NCI-H2081 treated with DMSO at 0.1 percent for 48 hours (cell line): ENCODE measurements at places on chromosomes 2 and 18.
A peak's percentile ranks its signal among the peaks of the same experiment; 100 is the strongest.

DNA sequence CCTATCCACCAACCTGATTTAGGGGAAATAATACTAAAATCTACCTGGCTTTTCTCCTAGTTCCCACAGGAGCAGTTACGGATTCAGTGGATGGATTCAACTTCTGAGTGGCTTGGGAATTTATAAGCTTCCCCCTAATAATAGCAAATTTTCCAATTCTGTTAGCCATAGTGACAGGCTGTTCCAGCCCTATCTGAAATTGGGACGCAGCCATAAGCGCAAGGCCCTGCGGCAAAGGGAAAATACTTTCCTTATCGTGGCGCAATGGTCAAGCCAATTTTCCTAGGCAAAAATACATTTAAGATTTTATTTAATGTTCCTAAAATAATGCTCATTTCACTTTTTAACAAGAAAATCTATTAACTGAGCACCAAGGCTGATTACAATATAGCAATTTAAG lies 49.7 kb downstream of the CDH2 start:
- no peak for DNase-seq

GRCh38 chr2:208266936-208267335 lies 881 bp downstream of the PIKFYVE start:
- no peak for DNase-seq

- no peak for DNase-seq
These were observed 85.2 kb upstream of the POU3F3 start for GRCh38 chr2:104768694-104769093.

DNA sequence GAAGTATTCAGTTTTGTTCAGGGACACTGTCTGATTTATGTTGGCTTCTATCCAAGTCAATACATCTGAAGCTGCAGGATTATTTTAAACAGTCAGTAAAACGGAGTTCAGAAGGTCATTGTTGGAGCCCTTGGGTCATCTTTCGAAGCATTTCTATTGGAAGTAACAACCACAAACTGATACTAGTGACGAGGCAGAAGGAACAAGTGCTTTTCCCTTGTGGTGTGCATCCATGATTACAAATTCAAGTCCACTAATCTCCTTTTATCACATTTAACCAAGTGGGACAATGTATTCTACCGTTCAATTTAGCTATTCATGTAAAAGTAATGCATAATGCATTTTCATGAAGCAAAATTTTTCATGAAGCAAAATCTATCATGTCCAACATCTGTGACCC lies 76.9 kb downstream of the CD226 start:
- no peak for DNase-seq

GRCh38 chr2:84173041-84173440 lies 286.0 kb downstream of the SUCLG1 start:
- no peak for DNase-seq

GRCh38 chr2:85437488-85438200 lies 19.1 kb downstream of the SH2D6 start:
- DNase-seq: peak; percentile 33

DNA sequence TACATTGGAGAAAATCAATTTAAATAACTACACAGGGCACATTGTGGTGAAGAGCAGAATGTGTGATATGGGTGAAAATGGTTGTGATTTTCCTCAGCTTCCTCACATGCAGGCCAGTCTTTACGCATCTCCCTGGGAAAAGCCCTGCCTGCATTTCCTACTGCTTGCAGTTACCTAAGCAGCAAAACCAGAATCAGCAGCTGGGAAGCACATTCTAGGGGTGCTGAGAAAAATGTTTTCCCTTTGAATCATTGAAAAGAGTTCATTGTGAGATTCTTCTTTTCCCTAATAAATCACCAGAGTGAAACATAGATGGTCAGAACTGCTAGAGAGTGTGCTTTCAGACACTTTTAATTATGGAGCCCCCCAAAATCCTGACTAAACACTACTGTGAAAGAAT lies 656.0 kb downstream of the TDRD15 start:
- DNase-seq: no peak

DNA sequence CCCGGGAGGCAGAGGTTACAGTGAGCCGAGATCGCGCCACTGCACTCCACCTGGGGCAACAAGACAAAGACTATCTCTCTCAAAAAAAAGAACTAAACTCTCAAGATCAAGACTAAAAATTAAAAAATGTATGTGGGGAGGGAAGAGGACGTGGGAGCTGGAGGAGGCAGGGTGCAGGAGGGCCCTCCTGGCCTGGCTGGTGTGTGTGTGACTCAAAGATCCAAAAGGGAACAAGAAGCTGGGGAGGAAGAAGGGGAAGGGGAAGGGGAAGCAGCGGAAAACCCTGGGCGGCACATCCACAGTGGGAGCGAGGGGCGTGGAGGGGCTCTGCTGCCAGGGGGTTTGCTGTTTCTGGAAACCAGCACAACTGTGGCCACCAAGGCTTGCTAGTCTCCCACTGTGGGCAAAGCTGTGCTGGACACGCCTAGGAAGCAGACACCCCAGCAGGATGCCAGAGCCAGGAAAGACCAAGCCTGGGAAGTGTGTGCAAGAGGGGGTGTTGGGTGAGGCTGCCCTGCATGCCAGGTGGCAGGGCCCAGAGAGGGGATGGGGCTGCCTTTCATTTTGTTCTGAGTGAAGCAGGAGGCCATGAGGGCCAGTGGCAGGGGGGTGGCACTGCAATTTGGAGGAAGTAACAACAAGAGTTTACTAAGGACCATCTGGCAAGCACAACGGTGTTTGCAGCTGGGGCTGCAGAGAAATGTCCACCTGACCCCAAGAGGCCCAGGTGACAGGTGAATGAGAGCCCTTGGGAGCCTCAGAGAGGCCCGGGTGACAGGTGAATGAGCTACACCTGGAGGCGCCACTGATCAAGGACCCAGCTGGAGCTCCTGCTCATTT lies 44.5 kb downstream of the ANO7 start:
- DNase-seq: no peak

DNA sequence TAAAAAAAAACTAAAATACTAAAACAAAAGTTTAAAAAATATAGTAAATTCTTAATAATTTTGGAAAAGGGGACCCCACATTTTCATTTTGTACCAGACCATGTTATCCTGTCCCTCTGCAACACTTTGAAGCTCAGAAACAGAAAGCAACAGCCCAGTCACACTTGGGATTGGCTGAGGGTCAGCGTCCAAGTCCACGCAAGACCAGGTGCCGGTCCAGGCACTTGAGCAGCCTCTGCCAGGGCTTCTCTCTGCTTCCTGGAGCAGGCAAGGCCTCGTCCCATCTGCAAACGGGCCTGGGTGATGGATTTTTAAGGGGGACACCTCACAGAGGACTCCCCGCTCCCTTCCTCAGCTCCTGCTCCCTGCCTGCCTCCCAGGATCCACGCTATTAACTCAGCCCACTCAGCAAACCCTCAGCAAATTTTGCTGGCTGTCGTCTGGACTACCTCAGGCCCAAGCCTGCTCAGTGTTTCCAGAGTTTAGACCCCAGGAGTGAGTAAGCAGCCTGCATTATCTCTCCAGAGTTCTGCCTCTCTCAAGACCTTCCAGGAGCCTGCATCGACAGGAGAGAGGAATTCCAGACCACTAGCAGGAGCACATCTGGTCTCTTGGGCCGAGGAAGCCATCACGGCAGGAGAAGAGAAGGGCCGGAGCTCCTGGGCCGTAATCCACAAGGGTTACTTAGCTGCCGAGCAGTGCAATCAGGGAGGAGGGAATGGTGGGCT lies 88.7 kb upstream of the STPG4 start:
- no peak for DNase-seq

DNA sequence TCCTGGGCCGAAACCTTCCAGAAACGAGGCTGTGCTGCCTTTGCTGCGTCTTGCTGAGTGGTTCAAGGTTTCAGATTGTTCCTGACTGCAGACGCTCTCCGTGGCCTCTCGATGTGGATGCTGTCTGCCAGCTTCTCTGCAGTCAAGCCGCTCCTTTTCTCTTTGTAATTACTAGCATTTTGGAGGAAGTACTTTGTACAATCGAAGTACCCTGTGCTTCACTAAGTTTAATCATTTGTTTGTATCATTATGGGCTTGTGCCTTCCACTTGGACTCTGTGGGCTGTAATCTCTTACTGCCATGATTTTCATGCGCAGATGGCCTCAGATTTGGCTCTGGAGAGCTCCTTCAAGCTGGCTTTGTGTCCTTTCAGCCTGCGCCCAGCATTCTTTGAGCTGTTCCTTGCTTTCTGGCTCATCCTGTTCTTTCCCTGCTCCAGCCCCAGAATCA lies 49.3 kb downstream of the TRAF3IP1 start:
- no peak for DNase-seq

GRCh38 chr18:31606265-31606664 lies 14.6 kb downstream of the TTR start:
- DNase-seq: no peak

DNA sequence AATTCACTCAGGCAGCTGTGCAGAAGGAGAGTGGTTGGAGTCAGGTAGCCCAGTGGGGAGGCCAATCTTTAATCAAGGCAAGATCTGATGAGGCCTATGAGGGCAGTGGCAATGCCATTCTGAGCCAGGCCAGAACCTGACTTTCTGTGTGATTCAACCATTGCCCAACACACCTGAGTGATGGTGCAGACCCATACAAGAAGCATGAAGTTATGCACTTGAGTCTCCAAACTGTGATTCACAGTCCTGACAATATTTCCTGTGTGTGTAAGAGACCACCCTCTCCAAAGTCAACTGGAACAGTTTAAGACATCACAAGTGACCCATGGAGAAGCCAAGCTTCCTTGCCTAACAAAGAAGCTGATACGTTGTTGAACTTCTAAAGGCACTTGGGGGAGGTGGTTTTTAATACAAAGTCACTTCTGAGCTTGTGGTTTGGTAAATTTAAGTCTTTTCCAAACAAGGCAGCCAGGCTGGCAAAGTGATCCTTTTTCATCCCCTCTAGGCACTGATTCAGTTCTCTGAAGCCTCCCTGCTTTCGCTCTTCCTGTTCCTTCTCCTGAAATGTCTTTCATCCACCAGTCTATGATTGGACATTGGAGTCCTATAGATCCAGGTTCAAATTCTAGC lies 49.0 kb downstream of the VSNL1 start:
- no peak for DNase-seq

DNA sequence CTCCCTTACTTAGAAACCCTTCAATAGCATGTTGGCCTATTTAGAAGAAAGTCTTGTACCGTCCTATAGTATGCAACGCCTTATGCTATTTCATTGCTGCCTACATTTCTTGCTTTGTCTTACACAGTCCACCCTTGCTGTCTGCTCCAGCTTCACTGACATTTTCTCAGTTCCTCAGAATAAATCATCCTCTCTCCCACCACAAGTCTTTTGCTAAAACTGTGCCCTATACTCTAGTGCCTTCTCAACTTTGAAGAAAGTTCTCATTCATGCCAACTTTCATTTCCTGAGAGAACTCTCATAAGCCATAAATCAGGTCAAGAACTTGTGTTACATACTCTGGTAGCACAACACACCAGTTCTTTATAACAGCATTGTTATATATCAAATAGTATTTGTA lies 54.3 kb upstream of the COL3A1 start:
- DNase-seq: no peak

DNA sequence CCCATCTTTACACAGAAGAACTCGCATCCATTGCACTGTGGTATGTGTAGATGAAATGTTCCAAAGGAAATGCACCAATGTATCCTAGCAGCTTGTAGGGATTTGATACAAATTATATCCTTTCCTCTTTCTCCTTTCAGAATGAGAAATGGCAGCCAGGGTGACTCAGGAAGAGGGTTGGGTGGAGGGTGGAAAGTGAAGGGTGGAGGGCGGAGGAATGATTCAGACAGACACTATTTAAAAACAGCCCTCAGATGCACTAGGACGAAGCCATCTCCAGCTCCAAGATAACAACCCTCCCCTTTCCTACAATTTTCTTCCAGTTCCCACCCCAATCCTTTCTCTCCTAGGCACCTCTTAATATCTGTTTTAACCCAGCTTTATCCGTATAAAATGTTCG lies 96.2 kb upstream of the STK39 start:
- no peak for DNase-seq

GRCh38 chr2:173860082-173860481 lies 105.1 kb downstream of the SP3 start:
- DNase-seq: no peak

GRCh38 chr2:34806396-34806795 lies 1207.3 kb upstream of the FAM98A start:
- DNase-seq: no peak

DNA sequence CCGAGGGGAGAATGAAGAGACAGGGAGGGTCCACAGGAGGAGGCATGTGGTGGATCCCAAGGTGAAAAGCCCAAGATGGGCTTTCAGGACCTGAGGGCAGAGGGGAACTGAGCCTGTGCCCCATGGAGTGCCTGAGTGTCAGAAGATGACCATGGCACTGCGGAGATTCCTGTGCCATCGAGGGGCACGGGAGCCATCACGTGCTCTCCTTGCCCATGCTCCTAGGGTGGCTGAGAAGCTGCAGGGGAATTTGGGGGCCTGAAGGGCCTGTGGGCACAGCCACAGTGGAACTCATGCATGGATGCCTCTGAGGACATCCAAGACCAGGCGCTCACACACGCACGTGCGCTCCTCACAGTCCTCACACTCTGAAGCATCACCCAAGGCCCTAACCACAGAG lies 56.1 kb upstream of the GLI2 start:
- DNase-seq: no peak

DNA sequence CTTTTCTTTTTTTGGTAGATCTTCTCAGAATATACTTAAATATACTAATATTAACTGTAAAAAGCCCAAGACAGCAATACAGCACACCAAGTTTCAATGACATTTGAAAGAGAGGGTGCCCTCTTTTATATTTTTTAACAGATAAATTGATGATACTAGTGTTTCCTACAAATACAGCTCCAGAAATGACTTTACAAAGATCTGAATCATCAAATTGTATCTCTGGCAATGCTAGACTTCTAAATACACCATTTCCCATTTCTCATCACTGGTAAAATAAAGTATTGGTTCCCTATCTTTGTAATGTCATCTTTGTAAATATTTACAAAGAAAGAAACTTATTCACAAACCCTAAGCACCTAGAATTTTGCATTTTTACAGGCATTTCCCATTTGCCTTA lies 281.3 kb downstream of the EXOC6B start:
- DNase-seq: no peak

DNA sequence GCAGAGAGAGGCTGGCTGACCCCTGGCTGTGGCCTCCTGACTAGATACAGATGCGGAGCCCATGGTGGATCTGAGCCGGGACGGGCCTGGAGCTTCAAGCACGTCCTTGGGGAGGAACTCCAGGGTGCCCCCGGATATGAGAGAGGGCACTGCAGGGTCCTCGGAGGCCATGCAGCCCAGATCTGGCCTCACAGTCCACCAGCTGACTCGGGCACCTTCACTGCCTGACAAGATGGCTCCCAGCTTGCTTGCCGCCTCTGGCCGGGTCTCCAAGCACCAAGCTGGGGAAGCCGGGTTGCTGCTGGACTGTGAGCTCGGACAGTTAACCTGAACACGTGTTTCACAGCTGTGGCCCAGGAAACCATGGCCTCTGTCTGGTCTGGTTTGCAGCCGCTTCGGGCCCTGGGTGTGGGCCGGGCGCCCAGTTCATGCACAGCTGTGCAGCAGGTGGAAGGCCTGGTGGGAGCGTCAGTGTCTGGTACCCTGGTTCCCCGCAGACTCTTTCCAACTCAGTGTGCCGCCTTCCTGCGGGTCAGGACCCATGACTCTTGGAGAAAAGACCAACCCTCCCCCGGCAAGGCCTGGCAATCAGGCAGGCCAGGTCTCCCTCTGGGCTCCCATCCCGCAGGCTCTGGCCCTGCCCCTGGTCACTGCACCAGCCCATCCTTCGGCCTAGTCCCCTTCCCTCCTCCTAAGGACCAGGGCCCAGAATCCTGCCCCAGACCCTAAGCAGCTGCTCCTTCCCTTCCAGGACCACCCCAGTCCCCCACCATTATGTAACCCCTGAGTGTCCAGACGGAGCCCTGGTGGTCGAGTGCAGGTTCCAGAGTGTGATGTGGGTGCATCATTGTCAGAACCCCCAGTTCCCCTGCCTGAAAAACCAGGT lies 74.6 kb upstream of the OTOS start:
- DNase-seq: no peak
